Activated CD4-positive, alpha-beta memory T cell treated with anti-CD3 and anti-CD28 coated beads for 36 hours (primary cell): ENCODE measurements at places on chromosomes 5 and 9. TPM values are rescaled to one million over a fixed set of nuclear protein-coding genes. Genes with fewer than 3 reads are reported as not detected.

The PCA3 gene
- total RNA-seq: not detected

DNA sequence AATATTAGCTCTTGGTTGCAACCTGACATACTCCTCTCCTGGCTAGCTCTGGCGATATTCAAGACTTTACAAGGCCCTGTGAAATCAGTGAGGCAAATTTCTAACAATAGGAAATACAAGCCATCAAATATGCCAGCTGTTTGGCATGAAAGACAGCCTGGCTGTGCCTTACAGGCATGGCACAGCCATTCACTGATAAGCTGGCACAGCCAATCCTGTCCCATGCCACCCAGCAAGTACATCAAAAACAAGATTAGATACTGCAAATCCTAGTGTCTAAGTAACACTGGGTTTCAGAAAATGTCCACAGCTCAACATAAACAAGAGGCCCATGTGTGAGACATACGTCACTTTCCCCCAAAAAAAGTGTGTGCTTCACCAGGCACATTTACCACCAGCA is 1045.8 kb upstream of the DMAC1 start:
- H3K36me3 ChIP-seq: no peaks in the 10 kb centered on the region
- H3K4me1 ChIP-seq: no peaks in the 10 kb centered on the region
- peaks cover 1% of the 10 kb centered on the region for H3K27me3 ChIP-seq
- no peak overlapping the region for H3K4me3 ChIP-seq
- DNase-seq: no peak

The SPATA31C1 gene
- not detected for total RNA-seq

GRCh38 chr9:91144769-91145168 is 216.9 kb downstream of the AUH start:
- peaks cover 45% of the 10 kb centered on the region for H3K4me1 ChIP-seq
- no peaks in the 10 kb centered on the region for H3K27me3 ChIP-seq
- peaks cover 3% of the 10 kb centered on the region for H3K36me3 ChIP-seq
- no peak for DNase-seq

DNA sequence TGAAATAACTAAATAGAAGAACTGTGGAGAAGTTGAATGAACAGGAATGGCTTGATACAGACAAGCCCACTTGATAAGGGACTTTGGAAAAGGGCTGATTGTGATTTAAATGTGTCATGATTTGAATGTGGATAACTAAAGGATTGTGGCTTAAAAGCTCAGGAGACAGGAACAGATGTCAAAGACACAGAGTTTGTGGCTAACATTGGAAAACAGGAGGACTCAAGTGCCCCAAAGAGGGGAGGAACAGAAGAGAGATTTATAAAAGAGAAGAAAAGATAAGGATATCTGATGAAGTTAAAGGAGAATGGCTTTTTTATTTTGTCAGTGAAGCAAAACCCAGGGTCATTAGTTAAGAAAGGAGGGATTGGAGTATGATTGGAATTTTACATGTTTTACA is 124.2 kb upstream of the TRPM3 start:
- H3K36me3 ChIP-seq: no peaks in the 10 kb centered on the region
- no peak overlapping the region for H3K4me3 ChIP-seq
- no peak overlapping the region for H3K27ac ChIP-seq
- DNase-seq: no peak
- H3K4me1 ChIP-seq: no peaks in the 10 kb centered on the region

- H3K4me3 ChIP-seq: no peak overlapping the region
- DNase-seq: no peak
- H3K36me3 ChIP-seq: no peaks in the 10 kb centered on the region
- H3K27ac ChIP-seq: no peak overlapping the region
- no peaks in the 10 kb centered on the region for H3K27me3 ChIP-seq
Measured at GRCh38 chr5:56116599-56117141, 116.5 kb downstream of the ANKRD55 start.
